ENCODE measurements at places on chromosomes 2 and 18.

DNA sequence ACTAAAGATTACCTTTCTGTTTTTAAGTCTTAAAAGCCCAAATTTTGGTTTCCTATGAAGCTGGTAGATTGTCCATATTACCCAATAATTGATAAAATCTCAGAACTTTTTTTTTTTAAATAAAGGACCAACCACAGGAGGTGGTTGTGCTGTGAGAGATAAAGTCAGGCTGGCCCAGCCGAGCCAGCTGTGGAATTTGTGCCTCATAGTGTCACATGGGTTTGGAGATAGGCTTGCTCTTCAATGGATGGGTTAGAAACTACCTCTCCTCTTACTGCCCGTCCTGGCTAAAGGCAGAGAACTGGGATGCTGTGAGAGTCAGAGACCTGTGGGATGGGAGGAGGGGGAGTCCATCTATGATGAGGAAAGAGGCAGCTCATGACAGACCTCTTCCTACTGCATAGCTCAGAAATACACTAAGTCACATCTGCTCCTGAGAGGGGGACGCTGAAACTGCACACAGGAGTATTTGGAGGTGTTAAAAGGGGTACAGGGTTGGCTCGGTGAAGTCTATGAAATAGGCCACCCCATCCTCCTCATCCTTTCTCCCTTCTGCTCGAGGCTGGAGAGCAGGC, 99.7 kb upstream of the MGAT4A start:
- no peak for DNase-seq

DNA sequence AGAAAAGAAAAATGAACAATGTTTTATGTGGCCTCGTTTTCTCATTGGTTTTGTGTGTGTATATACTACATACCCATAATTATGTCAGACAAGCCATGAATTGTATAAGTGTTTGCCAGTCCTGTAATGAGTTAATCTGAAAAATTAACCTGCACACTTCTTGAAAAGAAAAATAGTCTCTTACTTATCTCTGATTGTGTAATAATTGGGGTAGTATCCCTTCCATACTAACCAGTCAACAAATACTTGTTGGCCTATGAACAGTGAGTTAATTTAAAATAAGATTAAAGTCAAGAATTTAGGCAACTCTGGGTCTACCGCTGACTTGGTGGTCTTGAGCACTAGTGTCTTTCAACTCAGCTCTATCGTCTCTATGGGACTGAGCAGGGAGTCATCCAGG, 48.8 kb downstream of the ACVR1 start:
- DNase-seq: no peak

GRCh38 chr2:233793465-233794127, 15.5 kb downstream of the MROH2A start:
- DNase-seq: no peak

DNA sequence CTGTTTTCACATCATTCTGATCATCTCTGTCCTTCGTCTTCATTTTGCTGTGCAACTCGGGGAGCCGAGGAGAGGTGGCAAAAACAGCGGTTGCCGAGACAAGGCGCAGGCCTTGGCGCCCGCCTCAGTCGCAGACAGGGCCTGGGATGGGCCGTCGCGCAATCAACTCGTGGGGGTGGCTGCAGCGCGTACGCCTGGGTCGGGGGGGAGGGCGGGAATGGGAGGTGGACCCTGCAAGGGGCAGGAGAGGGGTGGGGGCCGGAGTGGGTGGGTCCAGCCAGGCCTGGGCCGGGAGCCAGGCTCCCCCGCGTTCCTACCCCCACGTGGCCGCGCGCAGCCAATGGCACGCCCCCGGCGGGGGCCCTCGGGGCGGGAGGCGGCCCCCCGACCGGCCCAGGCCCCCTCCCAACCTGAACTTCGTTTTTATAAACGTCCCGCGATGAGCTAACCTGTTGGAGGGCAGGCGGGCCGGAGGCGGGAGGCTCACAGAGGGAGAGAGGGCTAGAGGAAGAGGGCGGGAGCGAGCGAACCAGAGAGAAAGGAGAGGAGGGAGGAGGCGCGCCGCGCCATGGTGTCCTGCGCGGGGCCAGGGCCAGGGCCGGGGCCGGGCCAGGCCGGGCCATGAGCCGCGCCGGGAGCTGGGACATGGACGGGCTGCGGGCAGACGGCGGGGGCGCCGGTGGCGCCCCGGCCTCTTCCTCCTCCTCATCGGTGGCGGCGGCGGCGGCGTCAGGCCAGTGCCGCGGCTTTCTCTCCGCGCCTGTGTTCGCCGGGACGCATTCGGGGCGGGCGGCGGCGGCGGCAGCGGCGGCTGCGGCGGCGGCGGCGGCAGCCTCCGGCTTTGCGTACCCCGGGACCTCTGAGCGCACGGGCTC, at the start of gene HOXD13:
Gene HOXD13 (plus strand): TSS at position 452 of the 875 bp plus-strand sequence. CDS start 170 bp downstream, at position 622.
- DNase-seq: no peak

GRCh38 chr2:181623159-181623558, 33.7 kb downstream of the CERKL start:
- no peak for DNase-seq

- DNase-seq: no peak
These were observed 473.0 kb downstream of the SOX11 start for GRCh38 chr2:6164986-6165747.

DNA sequence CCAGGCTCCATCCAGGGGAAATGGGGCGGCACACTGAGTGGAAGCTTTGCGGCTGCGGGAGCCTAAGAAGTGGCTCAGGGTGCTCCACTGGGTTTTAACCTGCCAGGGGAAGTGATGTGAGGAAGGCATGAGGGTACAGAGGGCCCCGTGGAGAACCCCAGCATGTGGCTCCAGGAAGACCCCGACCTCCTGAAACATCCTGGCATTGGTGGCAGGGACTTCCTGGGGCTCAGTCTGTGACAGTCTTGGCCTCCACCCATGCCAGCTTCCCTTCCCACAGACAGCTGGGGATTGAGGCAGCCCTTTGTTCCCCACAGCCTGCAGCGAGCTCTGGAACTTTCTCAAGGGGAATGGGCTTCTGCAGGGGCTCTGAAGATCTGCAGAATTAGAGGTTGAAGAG, 146.6 kb downstream of the TNS1 start:
- DNase-seq: no peak

GRCh38 chr2:230666885-230667712, 45.5 kb upstream of the CAB39 start:
- peak; percentile 89 for DNase-seq
